ENCODE measurements at places on chromosomes 11 and 22.
A peak's percentile ranks its signal among the peaks of the same experiment; 100 is the strongest.

DNA sequence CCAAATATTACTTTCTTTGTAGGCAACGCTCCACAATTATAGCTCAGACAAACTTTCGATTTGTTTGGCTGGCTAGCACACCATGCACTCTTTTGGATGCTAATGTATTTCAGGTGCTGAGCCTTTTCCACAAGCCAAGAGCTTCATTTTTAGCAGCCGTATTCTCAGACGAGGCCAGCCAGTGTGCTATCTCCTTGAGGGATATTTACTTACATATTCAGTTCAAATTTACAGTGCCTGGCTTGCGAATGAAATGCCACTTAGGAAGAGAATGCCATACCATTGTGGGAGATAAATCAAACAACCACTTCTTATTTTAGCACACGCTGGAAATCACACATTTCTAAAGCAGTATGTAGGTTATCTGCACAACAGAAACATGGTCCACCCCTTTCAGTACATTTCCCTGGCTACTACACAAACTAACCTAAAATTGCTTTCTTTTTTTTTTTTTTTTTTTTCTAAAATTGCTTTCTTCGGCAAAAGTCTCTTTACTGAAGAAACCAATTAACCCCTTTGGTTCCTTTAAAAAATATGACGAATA lies 236.9 kb downstream of the CADM1 start:
- no peak for DNase-seq

- DNase-seq = no peak
Observed at GRCh38 chr11:45321031-45321595, 35.0 kb upstream of the SYT13 start.

DNA sequence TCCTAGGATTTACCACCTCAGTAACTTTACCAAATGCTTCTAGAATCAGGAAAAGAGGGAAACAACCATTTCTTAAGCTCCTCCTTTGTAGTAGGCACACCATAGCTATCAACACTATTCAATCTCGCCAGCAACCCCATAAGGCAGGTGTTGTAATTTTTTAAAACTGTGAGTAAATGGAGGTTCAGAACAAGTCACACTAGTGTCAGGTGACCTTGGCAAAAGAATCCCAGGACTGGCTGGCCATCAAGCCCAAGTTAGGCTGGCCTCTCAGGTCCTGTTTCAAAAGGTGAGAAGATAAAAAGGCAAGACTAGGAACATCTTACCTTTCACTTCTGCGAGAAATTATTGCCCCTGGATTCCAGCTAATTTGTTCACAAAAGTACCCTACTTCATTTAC lies 713 bp downstream of the TOP3B start:
- no peak for DNase-seq

- DNase-seq = no peak
Observed at GRCh38 chr22:33555814-33556522, 364.3 kb downstream of the LARGE1 start.

DNA sequence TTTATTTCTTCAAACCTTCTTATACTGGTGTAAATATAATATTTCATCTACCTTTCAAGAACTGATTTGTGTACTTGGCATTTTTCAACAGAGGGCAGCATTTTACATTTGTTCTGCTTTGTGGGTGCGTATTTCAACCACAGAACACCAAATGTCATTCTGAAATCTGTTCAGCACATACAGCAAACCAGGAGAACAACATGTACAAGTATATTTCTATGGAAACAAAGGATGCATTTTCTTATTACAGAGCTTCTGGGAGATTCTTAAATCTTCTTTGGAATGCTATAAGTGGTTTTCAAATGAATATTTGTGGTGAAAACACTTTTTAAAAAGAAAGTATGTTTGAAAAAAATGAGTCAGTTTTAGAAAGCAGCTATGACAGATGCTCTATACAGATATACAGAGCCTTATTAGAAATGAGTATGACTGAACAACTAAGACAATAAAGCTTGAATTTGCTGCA lies 946.0 kb downstream of the FAM181B start:
- DNase-seq = no peak

- DNase-seq = no peak
Observed at GRCh38 chr11:10670099-10670498, 23.5 kb downstream of the IRAG1 start.

- no peak for DNase-seq
Observed at GRCh38 chr11:32939046-32939445, 46.4 kb downstream of the QSER1 start.

DNA sequence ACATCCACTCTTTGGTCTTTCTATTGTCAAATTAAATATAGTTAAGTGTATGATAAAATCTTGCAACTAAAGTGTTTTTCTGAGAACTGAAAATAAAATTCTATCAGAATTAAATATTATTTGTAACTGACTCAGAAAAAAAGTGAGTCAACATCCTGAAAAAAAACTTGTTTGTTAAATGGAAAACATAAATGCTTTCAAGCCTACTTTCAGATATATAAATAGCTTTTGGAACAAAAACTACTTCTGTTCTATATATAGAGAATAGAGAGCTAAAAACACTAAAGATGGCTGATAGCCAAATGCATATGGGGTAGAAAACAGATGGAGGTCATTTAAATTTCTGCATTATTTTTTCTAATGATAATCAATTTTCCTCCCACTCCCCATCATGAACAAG lies 61.8 kb downstream of the PIK3C2A start:
- DNase-seq = no peak

- no peak for DNase-seq
Observed at GRCh38 chr11:128055576-128056217, 531.7 kb downstream of the ETS1 start.

GRCh38 chr11:10379022-10379421 lies 74.1 kb downstream of the ADM start:
- DNase-seq = no peak

- DNase-seq = no peak
Observed at GRCh38 chr22:39149915-39150847, 2.3 kb downstream of the CBX7 start.

GRCh38 chr11:10096987-10097386 lies 197.0 kb downstream of the SBF2 start:
- no peak for DNase-seq

DNA sequence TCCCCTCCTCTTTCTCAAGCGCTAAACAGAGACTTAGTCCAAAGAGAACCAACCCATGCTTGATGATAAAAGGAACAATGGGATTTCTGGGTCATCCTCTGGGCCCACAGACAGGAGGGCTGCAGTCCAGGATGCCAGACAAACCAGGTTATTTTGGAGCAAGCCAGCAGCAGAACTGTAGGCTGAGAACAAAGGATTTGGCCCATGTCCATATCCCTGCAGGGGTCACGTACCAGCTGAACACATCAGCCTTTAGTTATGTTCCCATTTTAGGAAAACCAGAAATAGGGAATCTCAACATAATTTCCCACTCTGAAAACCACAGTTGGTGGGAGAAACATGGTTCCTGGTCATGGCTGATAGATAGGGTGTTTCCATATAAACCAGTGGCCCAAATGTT lies 533.6 kb upstream of the CADM1 start:
- no peak for DNase-seq

- DNase-seq = no peak
Observed at GRCh38 chr11:132858223-132858622, 674.1 kb downstream of the OPCML start.

DNA sequence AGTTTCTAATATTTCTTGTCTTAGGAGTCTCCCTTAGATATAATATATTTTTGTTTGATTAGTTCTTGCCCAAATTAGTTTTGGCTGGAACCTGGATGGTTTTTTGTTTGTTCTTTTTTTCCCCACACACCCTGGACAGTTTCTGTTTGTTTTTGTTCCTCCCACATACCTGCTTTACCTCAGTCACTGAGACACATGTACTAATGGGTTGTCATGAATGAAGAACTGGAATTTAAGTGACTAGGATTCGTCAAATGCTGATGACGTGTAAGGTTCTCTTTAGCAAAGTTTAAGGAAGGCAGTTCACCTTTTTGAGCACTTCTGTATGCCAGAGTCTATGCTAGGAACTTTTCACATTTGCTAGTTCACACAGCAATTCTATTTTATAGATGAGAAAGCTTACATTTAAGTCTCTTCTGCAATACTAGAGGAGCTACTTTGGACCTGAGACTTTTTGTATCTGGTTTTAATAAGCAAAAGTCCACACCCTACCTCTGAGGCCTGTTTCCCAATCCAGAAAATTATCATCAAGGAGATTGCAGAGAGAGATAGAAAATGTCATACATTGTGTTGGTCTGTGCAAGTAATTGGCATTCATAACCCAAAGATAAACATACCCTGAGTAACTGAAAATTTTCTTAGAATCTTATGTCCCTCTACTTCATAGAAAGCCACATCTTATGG lies 86.7 kb upstream of the RAB1B start:
- no peak for DNase-seq

DNA sequence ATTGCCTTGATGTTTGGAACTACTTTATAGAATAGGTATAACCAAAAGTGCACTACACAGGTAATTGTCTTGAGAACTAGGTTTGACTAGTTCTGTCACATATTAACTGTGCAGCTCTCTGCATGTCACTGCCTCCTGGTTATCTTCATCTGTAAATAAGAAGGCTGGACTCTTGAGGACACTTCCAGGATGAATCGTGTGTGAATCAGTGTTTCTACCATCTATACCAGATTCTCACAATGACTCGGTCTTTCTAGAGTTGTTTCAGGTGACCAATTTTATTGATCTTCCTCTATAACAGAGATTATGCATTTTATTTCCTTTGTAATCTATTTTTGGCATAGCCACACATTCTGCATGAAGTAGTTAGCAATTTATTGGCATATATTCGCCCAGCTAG lies 1181.0 kb upstream of the TENM4 start:
- DNase-seq = no peak

- DNase-seq = no peak
Observed at GRCh38 chr11:6350043-6350442, 29.7 kb upstream of the CAVIN3 start.

- no peak for DNase-seq
Observed at GRCh38 chr11:120062561-120062930, 75.4 kb downstream of the TRIM29 start.

DNA sequence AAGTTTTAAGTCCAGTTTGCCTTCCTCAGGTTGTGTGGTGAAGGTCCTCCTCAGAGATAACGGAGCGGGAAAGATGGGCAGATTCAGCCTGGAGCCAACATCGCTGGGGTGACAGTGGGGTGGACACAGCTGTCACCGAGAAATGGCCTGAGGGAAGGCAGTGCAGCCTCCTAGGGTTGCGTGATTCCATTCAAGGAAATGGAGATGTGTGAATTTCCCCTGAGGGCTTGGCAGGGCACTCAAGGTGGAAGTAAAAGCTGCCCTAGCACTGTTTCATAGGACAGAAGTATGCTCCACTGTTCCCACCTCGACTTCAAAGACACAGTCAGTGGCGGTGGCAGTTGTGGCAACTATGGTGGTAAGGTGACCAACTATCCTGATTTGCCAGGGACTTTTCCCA lies 15.4 kb upstream of the CAT start:
- no peak for DNase-seq

GRCh38 chr22:29563652-29564460 lies 10.3 kb upstream of the THOC5 start:
- DNase-seq = no peak

DNA sequence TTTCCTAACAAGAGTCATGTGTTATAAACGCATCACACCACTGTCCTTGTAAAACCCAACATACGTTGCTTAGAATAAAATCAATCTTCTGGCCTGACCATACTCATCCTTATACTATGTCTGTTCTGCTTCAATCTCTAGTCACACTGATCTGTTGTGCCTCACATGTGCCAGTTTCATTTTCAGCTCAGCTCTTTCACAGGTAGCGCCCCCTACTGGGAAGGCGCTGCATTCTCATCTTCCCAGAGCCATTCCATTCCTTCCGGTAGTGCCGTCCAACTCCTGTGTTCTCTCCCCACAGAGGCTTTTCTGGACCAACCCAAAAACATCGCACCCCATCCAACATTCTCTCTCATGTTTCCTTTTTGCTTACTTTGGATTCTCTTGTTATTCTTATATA lies 22.2 kb downstream of the CASP5 start:
- peak; percentile 28 for DNase-seq

GRCh38 chr11:94740083-94741021 lies 27.8 kb upstream of the AMOTL1 start:
- DNase-seq = no peak

DNA sequence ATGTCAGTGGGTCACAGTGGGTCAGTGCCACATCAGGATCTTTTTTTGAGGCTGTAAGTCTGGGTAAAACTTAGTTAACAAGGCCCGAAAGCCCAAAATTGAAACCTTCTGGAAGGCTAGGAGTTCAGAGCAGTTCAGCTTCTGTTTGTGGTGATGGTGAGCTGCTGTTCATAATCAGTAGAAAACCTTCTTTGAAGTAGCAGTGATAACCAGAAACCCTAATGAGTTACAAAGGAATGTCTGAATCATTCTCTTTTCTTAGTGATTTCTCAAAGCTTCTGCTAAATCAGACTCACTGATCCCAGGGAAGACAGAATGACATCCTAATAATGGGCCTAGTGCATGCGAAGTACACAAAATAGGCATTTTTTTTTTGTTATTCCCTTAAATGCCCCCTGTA lies 124.7 kb downstream of the PARVA start:
- DNase-seq = no peak

GRCh38 chr11:132114185-132114584 lies 743.8 kb downstream of the NTM start:
- DNase-seq = no peak

- DNase-seq = no peak
Observed at GRCh38 chr22:26865021-26865420, 207.6 kb downstream of the MIAT start.

GRCh38 chr22:48537343-48537680 lies 1290.4 kb downstream of the BRD1 start:
- DNase-seq = no peak

- no peak for DNase-seq
Observed at GRCh38 chr22:36081023-36081431, 52.4 kb upstream of the RBFOX2 start.

Data from stimulated activated CD8-positive, alpha-beta memory T cell treated with anti-CD3 and anti-CD28 coated beads, Interleukin-7, amount 100 ng/mL, for 1 hour (primary cell).